ENCODE measurements at places on chromosomes 3 and 15.

GRCh38 chr3:43953380-43953779 is 262.6 kb downstream of the ABHD5 start:
- no peak for DNase-seq

DNA sequence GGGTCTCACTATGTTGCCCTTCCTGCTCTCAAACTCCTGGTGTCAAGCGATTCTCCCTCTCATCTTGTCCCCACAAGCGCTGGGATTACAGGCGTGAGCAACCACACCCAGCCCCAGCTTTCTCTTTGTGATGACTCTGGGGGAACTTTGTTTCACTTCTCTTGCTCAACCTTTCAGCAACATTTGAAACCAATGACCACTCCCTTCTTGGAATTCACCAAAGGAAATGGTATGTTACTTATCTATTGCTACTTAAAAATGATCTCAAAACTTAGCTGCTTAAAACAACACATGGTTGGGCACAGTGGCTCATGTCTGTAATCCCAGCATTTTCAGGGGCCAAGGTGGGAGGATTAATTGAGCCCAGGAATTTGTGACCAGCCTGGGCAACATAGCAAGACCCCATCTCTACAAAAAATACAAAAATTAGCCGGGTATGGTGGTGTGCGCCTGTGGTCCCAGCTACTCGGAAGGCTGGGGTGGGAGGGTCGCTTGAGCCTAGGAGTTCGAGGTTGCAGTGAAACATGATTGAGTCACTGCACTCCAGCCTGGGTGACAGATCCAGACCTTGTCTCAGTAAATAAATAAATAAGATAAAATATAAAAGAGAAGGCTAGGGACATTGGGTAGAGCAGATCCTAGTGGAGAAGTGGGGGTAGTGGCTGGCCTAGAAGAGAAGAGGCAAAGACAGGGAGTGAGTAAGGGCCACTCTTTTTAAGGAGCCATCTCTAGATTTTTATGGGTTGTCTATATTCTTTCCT is 10.3 kb upstream of the COPG1 start:
- no peak for DNase-seq

DNA sequence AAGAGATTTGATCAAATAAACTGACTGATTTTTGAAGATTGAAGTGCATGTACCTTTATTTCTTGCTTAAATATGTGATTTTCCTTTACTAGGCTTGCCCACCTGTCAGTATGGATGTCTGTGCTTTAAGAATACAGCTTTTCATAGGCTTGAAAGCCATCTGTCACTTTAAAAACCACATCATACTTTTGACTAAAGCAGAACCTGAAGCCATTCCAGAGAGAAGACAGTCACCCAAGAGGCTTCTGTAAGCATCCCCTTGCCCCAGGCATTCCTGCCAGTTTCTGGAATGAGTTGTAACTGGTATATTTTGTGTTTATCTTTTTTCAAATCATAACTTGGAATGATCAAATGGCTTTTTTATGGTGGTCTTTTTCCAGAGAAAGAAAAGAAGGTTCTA is 24.0 kb downstream of the HPS3 start:
- no peak for DNase-seq

GRCh38 chr3:34837848-34838741 is 801.2 kb upstream of the ARPP21 start:
- DNase-seq: no peak

DNA sequence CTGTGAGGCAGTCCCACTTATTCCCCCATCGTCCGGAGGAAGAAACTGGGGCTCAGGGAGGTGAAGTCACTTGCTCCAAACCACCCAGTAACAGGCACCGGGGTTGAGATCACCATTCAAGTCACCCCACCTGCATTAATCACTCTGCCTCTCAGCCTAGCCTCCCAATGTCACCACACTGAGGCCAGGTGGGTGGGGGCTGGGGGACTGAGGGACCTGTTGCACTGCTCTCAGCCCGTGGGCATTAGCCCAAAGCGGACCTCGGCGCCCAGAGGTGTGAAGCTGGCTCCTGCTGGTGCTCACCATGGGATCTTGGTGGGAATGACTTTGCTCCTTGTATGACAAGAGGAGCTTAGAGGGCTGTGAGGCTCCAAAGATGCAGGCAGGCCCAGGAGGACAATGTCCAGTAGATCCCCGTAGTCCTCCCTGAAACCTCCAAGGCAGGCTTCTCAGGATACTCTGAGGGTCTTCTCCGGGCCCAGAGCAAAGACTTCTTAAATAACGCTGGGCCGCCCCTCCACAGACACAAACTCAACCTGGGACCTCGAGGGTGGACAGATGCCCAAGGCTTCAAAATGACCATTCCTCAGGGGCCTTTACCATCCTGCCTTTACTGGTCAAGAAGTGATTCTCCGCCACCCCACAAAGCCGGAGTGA is 1.7 kb downstream of the NT5DC2 start:
- no peak for DNase-seq

- no peak for DNase-seq
Observed at GRCh38 chr15:73637527-73637926, 4.3 kb upstream of the NPTN start.

- peak; percentile 56 for DNase-seq
Observed at GRCh38 chr3:38117748-38118420, 19.0 kb downstream of the ACAA1 start.

DNA sequence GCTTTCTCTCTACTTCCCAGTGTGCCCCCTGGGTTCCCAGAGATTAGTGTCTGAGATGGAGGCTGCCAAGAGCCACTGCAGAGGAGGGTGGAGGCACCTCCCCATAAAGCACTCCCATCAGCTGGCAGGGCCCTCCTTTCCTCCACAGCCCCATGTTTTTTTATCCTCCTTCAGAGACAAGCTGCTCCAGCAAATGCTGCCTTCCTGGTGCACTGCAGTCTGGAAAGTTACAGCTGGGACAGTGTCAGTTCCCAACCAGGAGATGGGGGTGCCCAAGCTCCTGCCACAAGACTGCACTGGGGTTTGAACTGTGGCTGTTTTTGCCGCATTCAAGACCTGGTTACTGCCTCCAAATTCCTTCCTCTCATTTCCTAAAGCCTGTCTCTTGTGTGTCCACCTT is 206.1 kb downstream of the CADPS start:
- no peak for DNase-seq

- no peak for DNase-seq
Observed at GRCh38 chr15:78761020-78761419, 50.2 kb downstream of the ADAMTS7 start.

- DNase-seq: no peak
Observed at GRCh38 chr15:71807125-71807629, 3.2 kb upstream of the NR2E3 start.

DNA sequence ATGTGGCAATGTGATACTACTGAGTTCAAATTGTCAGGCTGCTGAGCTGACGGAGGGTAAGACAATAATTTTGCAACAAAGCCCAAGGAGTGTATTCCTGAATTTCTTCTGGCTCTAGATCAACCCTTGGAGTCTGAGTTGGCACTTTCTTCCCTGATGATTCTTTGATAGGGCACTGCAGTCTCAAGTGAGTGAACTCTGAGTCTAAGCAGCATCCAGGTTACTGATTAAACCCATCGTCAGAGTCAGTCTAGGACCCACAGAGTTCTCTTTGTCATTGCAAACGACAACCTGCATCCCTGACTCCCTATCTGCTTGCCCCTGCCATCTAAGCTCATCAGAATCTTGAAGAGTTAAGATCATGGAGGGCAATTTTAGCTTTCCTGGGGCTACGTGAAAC is 58.6 kb downstream of the MME start:
- no peak for DNase-seq

DNA sequence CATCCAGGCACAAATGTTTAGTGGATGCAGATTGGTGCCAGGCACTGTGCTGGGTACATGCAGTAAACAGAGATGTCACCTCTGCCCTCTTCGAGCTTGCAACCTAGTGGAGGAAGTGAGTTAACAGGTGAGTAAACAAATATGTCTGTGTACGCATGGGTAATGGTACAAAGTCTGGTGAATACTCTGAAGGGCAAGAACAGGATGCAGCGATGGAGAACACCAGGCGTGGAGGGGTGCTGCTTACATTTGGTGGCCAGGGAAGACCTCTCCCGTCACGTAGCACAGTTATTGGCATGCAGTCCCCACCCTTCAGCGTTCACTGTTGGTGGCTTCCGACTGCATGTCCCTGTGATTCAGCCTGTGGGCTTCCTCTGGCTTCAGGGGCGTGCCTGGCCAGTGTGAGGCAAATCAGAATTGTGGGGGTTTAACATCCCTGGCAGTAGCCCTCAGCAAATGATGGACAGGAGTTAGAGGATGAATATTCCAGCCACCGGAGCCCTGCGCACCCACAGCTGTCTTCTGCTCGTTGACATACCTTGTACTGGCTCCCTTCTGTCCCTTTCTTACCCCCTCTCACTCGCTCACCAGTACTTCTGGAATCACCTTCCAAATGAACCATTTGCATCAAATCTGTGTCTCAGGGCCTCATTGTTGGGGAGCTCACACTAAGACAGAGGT is 9.1 kb upstream of the HDAC11 start:
- no peak for DNase-seq

- no peak for DNase-seq
Observed at GRCh38 chr3:71873093-71873611, 88.2 kb upstream of the PROK2 start.

DNA sequence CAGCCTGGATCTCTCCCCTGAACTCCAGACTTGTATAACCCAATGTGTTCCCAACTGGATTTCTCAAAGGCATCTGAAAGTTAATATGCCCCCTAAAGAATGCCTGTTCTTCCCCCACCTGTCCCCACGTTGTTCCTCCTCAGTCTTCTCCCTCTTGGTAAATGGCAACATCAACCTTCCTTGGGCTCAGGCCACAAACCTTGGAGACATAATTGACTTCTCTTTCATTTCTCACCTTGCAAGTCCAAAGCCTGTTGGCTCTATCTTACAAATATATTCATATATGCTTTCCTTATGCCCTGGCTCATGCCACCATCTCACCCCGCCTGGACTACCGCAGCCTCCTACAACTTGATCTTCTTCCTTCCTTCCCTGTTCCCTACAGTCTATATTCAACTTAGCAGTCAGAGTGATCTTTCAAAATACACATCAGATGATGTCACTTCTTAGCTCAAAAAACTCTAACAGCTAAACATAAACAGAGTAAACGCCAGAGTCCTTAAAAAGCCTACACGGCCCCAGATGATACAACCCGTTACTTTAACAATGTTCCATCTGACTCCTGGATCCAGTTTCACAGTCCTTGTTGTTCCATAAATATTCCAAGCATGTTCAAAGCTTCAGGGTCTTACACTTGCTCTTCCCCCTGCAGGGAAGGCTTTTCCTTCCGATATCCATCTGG is 66.2 kb downstream of the ETV5 start:
- no peak for DNase-seq

- DNase-seq: no peak
Observed at GRCh38 chr15:94293411-94294402, 62.3 kb downstream of the MCTP2 start.

- DNase-seq: no peak
Observed at GRCh38 chr3:165797551-165797950, 39.7 kb downstream of the BCHE start.

- DNase-seq: no peak
Observed at GRCh38 chr3:27500035-27500434, 15.9 kb upstream of the SLC4A7 start.

DNA sequence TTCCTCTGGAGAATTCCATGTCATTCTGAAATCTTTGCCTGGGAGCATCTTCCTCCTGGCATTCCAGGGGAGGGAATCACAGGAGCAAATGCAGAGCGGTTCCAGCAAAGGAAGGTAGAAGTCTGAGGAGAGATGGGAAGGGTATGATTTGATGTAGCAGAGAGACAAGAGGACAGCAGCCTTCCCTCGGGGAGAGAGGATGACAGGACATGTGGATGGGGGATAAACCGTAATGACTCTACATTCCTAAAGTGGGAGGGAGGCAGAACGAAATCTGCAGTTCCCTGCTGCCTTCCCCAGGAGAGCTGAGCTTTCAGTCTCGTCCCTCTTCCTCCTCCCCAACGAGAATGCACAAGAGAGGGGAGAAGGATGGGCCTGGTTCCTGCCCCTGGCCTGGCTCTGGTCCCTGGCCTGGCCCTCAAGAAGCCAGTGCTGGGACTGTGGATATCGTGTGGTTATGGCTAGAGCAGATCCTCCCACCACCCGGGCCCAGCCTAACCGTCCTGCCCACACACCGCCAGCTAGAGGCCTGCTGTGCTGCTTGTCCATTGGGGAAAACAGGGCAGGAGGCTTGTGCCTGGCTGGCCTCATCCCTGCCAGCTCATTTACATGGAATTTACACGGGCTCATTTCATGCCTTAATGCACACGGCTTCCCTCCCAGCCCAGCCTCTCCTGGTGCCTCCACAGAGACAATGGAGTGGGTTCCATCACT is 26.6 kb downstream of the SEMA7A start:
- no peak for DNase-seq

GRCh38 chr3:158789592-158789991 is 12.3 kb upstream of the MFSD1 start:
- no peak for DNase-seq

- no peak for DNase-seq
Observed at GRCh38 chr3:40827942-40828688, 303.4 kb downstream of the ZNF621 start.

- no peak for DNase-seq
Observed at GRCh38 chr3:126542340-126543241, 16.1 kb downstream of the C3orf22 start.

- DNase-seq: no peak
Observed at GRCh38 chr3:43970351-43970750, 271.3 kb upstream of the TOPAZ1 start.

DNA sequence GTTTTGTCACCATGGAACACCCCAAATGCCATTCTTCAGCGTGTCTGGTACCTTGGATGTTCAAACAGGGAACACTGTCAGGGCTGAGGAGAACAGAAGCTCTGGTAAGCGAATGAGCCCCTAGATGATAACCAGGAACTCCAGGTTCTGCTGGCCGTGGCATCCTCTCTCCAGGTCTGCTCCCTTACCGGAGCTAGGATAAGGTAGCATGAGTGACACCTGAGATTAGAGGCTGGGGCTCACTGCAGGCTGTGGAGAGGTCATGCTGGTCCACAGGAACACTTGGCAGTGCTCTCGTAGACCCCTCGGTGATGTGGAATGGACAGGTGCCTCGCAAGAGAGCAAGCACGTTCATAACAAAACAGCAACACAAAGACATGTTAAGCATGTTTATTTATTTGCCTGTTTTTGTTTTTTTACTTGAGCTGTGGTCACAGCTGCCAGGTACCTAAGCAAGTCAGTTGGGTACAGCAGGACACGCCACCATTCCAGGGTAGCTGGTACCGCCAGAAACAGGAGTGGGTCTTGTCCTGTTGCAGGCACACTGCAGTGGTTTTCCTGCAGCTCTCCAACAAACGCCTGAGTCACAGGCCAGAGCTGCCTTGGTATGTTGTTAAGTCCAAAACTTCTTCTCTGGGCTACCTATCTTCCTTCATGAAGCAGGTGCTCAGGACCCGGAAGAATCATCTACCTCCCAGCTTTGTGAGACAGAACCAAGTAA is 4.6 kb downstream of the RBM15B start:
- no peak for DNase-seq

DNA sequence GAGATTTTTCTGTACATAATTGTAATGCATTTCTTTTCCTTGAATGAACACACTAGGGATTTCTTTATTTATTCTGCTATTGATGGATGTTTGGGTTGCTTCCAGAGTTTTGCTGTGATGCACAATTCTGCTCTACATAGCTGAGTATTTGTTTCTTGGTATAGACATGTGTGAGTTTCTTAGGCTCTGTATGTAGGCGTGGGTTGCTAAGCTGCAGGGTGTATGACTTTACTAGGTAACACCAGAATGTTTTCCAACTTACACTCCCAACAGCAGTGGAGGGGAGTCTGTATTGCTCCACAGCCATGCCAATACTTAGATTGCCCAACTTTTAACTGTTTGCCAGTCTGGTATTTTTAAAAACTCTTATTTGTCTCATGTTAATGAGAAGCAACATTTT is 155.5 kb upstream of the TNIK start:
- DNase-seq: no peak

GRCh38 chr3:13072239-13072599 is 1.0 kb downstream of the IQSEC1 start:
- no peak for DNase-seq

- no peak for DNase-seq
Observed at GRCh38 chr15:57769266-57769665, 62.8 kb downstream of the POLR2M start.

Data from activated T-cell treated with anti-CD3 and anti-CD28 coated beads, Interleukin-2, amount 50 U/mL, for 4 hours (primary cell).